ENCODE measurements at places on chromosomes 2 and 18.

DNA sequence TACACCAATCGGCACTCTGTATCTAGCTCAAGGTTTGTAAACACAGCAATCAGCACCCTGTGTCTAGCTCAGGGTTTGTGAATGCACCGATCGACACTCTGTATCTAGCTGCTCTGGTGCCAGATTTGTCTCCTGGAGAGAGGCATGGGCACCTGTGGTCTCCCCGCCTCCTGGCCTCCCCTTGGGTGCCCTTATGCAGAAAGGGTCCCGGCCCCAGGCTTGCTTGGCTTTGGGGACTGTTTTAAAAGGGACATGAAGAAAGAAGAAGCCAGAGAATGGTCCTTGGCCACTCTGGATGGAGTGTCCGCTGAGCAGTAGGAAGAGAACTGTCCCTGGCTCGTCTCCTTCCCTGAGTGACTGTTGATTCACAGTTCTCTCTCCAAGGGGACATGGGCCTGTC, 11.5 kb upstream of the ALPP start:
- DNase-seq = no peak

DNA sequence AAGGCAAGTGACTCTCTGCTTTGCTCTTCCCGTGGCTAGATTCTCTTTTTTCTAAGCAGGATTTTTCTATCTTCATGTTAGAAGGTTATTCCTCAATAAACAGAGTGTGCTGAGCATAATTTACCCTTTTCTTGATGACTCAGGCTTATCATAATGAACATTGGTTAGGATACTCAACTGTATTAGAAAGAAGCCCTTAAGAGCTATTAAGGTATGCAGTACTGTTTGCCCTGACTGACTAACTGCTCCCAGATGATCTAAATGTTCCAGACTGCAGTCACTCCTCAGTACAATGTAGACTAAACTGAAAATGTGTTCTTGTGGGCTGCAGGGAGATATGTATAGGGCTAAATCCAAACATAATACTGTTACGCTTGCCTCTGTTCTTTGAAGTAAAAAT, 687.8 kb downstream of the NUP35 start:
- DNase-seq = no peak

DNA sequence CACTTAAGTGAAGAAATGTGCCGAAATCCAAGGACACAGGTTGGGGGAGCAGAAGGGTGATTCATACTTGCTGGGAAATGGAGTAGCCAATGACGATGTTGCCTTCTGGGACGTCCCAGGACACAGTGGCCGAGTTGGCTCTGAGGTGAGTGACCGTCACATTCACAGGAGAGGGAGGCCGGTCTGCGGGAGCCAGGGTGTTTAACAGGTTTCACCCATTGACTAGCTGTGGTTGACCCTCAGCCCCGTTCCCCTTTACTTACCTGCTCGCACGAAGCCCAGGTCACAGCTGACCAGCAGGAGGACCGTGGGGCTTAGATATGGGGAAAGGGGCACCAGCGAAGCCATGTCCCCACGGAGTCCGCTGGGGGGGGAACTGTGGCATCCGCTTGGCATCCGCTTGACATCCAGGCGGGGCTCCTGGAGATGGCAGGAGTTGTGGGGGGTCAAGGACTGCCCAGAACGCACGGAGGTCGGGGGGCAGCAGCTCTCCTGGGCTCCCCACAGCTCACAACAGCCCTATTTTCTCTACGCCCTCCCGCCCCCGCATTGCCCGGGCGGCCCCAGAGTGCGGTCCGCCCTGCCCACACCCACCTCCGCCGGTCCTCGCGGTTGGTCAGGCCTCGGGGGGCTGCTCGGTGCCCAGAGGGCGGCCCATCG, 586 bp downstream of the FNDC4 start:
- DNase-seq = no peak

DNA sequence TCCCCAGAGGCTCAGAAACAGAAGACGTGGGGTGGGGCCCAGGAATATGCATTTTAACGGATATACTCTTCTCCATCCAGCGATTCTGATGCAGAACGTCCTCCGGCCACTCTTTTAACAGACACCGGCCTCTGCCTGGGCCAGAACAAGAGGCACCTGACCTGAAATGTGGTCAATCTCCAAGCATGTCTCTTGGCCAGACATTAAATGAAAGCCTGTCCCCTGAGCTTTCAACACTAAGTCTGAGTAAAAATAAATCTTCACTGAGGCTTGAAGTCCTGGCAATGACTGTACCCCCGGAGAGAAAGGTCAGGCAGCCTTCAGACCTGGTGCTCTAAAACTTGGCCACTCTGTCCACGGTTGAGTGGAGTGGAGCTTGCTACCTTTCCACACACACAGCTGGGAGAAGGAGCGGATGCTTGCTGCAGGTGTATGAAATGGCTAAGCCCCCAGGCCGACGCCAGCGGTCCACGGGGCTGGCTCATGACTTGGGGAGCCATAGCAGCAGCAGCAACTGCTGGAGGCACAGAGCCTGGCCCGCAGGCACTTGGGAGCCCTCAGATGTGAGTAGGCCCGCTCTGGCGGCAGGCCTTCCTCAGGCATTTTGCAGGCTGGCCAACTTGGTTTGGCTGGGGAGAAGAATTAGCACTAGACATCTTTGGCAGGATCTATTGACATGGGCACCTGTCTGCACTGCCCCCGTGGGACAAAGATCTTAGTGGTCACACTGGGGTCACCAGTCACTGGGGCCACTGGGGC, 79.7 kb downstream of the TMEM17 start:
- DNase-seq = no peak

GRCh38 chr2:85319796-85320195, 8.0 kb downstream of the TGOLN2 start:
- DNase-seq = no peak

- no peak for DNase-seq
Observed at GRCh38 chr2:105791229-105791628, 46.5 kb downstream of the NCK2 start.

GRCh38 chr2:31413862-31414550, 536 bp downstream of the XDH start:
- DNase-seq = no peak

All from central memory CD8-positive, alpha-beta T cell (primary cell).